ENCODE measurements at places on chromosomes 13 and 19. TPM values are rescaled to one million over a fixed set of nuclear protein-coding genes. Genes with fewer than 3 reads are reported as not detected.
A peak's percentile ranks its signal among the peaks of the same experiment; 100 is the strongest.

The ZNF490 gene
- 7.6 TPM for total RNA-seq

DNA sequence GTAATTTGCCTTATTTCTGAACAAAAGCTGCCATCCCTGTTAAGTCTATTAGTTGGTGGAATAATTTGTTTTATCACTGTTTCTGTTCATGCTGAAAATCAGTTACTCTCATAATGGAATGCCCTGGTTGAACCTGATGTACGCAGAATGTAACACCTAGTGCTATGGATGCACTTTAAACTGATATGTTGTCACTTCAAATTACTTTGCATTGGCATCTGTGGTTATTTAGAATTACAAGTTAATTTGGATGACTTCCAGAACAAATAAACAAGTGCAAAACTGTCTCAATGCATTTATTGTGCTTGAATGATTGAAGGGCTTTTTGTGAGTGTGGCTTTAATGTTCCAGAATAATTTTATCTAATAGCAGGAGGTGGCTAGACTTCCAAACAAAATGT, 368.2 kb upstream of the SLITRK5 start:
- DNase-seq = no peak

GRCh38 chr19:18469069-18469846, 31.3 kb upstream of the ISYNA1 start:
- peak; percentile 79 for DNase-seq

- DNase-seq = no peak
These were observed 434.1 kb downstream of the FGF14 start for GRCh38 chr13:101967781-101968180.

The ZNF780B gene
- 23.2 TPM for total RNA-seq

DNA sequence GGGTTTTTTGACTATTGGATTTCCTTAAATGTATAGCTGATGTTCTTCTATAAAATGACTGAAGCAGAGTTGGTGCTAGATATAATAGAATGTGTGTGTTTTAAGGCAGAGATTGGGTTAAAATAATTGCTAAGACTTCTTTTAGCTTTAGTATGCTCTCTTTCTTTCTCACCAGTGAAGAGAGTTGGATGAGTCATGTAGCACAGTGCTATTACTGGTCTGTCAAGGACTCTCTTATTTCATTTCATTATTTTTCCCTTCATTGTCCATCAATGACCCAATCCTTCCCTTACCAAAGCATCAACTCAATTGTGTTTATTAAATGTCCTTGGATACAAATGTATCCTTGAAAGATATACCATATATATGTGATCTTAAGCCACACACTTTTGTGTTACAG, 268.9 kb downstream of the IRS2 start:
- DNase-seq = no peak

GRCh38 chr13:110125613-110126272, 181.2 kb downstream of the COL4A1 start:
- no peak for DNase-seq

The ZNF93 gene
- total RNA-seq = 2.3 TPM

- no peak for DNase-seq
These were observed 5.3 kb upstream of the ACTN4 start for GRCh38 chr19:38642176-38642575.

The RASIP1 gene
- 2.8 TPM for total RNA-seq

The PNMA8C gene
- total RNA-seq = not detected

DNA sequence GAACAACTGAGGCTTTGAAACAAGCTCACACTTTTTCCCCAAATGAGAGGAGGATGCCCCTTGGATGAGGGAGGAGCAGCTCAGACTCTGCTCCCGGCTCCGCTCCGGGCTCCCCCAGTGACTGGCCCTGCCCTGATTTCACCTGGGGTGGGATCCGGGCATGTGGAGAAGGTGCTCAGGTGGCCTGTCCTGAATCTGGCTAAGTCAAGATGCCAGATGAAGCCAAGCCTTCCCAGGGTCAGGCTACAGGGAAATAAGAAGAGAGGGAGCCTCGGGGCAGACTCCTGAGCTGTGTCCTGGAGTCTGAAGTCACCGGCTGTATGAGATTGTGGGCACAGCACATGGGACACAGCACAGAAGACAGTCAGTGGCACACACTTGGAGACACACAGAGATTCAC, 10.3 kb downstream of the CEACAM5 start:
- DNase-seq = no peak

DNA sequence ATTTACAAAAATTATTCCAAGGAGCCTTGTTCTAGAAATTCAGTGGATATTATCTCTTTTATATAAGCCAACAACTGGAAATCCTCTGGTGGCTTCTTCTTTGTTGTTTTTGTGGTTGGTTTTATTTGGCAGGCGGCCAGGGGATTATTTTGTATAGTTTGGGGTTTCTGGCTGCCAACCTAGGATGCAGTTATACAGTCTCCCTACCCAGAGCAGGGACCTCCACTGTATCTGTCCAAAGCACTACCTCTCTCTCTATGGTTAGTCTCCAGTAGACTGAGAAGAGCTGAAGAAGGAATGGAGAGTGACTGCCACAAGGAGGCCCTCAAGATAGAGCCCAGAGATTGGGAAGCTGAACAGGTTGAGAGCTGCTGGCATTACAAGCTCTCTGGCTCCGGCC, 80.2 kb downstream of the ZAR1L start:
- no peak for DNase-seq

GRCh38 chr19:19452243-19453124, 47.0 kb downstream of the GATAD2A start:
- no peak for DNase-seq

GRCh38 chr13:69315039-69315438, 792.6 kb upstream of the ATXN8OS start:
- no peak for DNase-seq

The CFAP97D2 gene
- total RNA-seq = not detected

GRCh38 chr13:60267498-60268202, 103.9 kb upstream of the DIAPH3 start:
- DNase-seq = peak; percentile 30

DNA sequence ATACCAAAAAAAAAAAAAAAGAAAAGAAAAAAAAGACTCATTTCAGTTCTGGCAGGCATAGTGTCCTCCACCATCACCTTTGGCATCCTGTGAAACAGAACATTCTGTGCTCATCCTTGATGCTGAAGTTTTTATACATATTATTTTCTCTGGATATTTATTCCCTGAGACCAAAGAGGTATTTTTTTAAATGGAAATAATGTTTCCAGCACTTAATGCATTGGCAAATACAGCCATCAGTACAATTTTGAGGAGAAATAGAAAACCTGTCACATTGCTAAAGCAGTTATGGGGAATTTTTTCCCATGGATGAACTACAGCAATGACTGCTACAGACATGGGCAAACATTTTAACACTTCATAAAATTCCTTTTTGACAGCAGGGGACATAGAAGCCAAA, 312.4 kb downstream of the DNAJC15 start:
- no peak for DNase-seq

DNA sequence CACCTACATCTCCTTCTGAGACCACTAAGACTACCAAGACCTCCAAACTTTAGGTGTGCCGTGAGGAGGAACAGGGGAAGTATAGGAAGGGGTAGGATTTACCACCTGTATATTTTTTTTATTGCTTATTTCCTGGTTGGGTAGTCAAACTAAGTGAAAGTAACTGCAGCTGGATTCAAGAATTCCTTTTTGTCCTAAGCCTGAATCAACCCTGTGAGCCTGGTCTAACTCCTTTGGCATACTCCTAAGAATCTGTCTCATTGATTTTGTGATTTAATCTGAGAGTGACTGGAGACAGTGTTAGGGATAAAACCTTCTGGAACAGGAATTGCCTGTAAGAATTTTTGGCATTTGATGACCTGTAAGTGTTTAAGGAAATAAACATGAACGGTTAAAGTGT, 523.5 kb upstream of the MIR17HG start:
- DNase-seq = no peak

DNA sequence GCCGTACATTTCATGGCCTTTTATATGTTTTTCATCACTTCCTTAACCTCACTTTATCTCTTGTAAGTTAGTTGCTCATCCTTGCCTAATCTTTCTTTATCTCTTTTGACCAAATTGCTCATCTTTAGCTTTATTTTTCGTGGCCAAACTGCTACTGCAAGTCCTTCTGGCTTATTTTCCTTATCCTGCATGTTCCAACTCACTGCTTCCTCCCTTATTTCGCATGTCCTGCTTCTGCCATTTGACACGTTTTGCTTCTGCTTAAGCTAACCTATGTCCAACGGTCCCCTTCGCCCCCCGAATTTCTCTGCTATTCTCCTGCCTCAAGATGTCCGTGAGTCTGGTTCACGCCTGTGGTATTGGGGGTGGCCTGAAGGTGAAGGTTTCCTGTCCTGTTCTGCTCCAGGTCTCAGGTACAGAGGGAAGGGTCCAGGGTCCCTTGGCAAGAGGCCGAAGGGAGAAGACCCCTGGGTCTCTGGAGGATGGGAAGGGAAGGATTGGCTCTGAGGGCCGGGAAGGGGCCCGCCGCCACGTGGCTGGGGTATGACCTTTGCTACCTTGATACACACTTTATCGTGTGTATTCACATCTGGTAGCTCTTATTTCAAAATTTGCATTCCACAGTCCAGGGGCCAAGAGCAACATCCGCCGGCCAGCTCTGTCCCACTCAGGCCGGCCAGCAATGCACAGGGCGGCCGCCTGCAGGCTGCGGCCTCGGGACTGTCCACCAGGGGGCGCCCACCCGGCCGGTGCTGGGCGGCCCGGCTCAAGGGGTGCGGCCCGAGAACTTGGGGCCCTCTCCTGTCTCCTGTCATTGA, 2.9 kb upstream of the C19orf85 start:
- DNase-seq = peak; percentile 72

DNA sequence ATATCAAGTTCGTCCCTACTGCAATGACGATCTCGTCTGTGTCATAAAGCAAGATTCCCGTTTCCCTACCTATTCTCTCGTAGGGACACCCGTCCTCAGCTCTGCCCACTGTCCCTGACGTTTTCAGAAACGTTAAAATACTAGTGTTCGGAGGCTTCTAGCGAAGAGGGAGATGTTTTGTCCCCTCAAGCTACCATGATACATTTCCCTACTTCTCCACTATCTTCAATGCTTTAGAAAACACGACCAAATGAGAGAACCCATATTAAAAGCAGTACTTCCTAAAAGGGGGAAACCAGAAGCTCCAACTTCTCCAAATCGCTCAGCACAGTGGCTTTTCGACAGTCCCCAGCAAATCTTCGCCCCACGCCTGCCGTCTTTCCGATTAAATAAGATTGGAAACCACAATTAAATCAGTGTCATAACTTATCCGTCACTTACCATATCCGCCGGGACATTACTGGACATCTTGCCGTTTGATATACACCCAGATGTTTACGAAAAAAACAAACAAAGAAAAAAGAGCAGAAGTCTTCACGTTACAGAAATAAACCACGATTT, 1.3 kb downstream of the UBL3 start:
- DNase-seq = peak; percentile 42

The ZNF100 gene
- total RNA-seq = 15.6 TPM

DNA sequence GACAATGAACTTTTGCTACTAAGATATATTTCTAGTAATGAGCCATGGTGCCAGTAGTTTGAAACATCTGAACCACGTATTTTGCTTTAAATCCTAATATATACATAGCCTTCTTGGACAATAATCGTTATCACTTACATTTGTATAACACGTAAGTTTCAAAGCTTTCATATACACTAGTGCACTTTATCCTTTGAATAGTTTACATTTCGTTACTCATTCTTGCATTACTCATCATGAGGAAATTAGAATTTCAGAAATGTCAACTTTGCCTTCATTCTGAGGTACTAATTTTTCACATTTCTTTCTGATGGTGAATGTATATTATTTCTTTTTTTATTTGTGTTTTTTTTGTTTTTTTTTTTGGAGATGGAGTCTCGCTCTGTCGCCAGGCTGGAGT, 5.8 kb downstream of the KBTBD7 start:
- DNase-seq = no peak

The SLC5A5 gene
- not detected for total RNA-seq

GRCh38 chr13:99974296-99974938, 2.9 kb upstream of the ZIC5 start:
- DNase-seq = no peak

DNA sequence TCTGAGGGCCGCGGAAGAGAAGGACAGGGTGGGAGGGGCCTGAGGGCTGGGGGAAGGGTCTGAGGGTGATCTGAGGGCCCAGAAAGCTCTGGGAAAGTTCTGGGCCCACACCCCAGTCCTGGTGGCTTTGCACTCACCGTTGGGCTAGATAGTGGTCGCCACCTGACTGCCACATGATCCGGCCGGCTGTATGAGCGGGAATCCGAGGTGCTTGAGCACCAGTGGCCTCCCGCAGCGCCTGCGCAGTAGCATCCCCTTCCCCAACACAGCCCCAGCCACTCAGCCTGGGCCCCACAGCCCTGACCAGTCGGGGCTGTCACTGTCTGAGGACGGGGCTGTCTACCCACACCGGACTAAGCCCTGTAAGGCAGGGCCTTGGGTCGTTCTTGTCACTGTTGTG, 15.0 kb downstream of the PRODH2 start:
- no peak for DNase-seq

The GEMIN7 gene
- 22.8 TPM for total RNA-seq

- no peak for DNase-seq
These were observed 4.8 kb downstream of the KLK7 start for GRCh38 chr19:50978772-50979390.

DNA sequence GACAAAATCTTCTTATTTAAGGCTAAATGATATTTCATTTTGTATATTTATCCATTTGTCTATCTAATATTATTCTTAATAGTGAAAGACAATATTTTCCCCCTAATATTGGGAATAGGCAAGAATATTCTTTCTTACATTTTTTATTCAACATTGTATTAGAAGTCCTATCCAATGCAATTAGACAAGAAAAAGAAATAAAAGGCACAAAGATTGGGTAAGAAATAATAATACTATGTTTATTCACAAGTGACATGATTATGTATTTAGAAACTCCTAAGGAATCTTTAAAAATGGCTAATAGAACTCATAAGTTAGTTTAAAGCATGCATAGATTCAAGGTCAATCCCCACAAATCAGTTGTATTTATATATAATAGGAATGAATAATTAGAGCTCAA, 11.3 kb upstream of the CRYL1 start:
- no peak for DNase-seq

GRCh38 chr19:33302974-33303790, 848 bp upstream of the CEBPA start:
- peak; percentile 39 for DNase-seq

DNA sequence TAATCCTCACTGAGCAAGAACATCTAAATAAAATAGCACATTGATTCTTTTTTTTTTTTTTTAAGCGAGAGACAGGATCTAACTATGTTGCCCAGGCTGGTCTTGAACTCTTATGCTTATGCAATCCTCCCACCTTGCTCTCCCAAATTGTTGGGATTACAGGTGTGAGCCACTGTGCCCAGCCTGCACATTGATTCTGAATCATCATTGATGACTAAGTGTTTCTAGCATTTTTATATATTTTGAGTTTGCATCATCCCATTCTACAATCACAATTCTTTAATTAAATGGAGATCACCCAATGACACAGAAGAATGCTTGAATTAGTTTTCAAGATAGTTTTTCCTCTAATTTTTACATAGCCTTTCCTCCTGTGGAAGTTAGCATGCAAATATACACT, 354.1 kb downstream of the KLF5 start:
- no peak for DNase-seq

The CEACAM7 gene
- total RNA-seq = 2,049 TPM

The MISP gene
- total RNA-seq = 414 TPM

The ANKRD24 gene
- 1.1 TPM for total RNA-seq

The LYPD3 gene
- total RNA-seq = 0.56 TPM
